ENCODE measurements at places on chromosomes 1 and 21. TPM values are rescaled to one million over a fixed set of nuclear protein-coding genes. Genes with fewer than 3 reads are reported as not detected.

Gene IGSF9
- total RNA-seq = 4.7 TPM

Gene CLDN17
- total RNA-seq = not detected

Gene LCE2C
- total RNA-seq = not detected

Gene IFI6
- 12.8 TPM for total RNA-seq

Gene CRABP2
- total RNA-seq = 9.6 TPM

Gene SPATA21
- total RNA-seq = not detected

Gene IPO13
- total RNA-seq = 14.0 TPM

Gene DNALI1
- total RNA-seq = 12.8 TPM

Gene IVL
- total RNA-seq = not detected

Gene PLA2G5
- total RNA-seq = not detected

Gene HSPB7
- 0.36 TPM for total RNA-seq

- DNase-seq = no peak
These were observed 136.1 kb downstream of the PRDM2 start for GRCh38 chr1:13836136-13836535.

DNA sequence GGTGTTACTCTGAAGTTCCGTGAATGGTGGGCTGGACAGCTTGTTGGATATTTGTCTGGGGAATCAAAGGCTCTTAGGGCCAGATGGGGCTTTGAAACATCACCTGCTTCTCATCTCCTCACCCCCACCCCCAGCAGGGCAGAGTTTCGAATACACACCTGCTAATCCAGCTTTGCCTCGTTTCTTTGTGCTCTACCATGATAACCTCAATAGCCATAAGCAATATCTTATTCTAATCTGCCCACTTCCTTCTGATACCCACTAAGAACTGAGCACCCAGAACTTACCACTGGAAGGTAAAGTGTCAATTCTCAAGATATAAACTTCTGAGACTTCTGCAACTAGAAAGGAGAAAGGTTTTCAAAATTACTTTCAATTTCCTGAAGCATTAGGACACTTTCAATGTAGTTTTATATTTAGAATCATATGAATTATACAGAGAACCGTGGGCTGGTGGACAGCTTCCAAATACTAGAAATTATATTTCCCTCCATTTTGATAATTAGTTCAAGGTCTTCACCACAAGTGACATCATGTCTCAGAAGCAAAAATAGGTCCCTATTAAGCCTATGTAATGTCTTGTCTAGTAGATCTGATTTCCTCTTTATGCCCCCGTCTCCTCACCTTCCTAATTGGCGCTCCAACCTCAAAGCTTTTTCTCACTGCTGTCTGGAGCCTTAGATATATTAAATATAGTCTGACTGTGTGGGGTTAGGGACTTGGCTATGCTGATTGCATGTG is 64.4 kb upstream of the NEK2 start:
- DNase-seq = no peak

DNA sequence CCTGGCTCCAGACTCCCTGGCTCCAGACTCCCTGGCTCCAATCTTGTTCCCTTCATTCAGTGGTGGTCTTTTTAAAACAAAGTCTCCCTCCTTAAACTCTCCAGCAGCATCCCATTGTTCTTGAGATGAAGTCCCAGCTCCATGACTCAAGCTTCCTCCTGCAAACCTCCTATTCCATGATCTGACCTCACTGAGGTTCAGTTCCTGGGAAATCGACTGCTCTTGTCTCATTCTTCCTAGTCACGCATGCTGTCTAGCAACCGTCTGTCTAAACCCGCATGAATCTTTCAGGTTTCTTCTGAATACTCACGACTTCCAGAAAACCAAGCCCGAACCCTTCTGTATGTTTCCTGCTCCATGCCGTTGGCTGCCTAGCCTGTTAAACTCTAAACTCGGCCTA is 91.9 kb downstream of the RAVER2 start:
- DNase-seq = no peak

DNA sequence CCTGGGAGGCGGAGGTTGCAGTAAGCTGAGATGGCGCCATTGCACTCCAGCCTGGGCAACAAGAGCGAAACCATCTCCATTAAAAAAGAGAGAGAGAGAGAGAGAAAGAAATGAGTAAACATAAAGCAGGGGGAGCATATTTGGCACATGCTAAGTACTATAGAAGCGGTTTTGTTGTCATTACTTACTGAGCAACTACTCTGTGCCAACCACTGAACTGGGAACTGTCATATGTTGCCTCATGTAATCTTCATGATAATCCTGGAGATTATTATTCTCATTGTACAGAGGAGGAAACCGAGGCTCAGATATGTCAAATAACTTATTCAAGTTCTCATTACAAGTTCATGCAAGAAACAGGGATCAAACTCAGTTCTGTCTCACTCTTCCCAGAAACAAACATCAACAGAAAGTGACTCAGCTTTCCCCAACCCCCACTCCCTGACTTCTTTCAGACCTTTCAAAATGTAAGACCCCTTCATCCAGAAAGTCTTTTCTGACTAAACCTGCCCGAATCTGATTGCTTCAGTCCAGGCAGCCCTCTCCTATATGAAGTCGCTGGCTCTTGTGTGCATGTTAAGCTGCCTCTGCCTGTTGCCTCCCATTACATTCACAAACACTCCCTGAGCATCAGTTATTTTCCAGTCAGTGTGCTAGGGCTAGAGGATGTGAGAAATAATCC is 23.5 kb downstream of the LAMB3 start:
- DNase-seq = no peak

DNA sequence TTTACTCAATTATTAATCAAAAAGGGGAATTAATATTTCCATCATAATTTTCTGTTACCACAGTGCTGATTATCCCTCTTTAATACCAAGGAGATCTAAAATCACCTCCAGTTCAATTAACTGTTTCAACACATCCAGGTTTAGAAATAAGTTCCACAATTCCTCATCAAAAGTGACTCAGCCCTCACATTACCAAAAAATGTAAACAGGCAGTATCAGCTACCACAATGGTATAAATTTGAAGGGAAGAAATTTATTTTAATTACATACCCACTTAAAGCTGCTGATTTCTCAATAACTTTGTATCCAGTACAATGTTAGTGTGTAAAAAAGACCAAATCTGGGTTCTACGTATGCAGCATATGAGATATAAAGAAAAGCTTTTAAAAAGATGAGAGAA is 51.9 kb downstream of the EIF4G3 start:
- DNase-seq = no peak

- DNase-seq = no peak
These were observed 36.7 kb upstream of the MAGI3 start for GRCh38 chr1:113353580-113353979.

- no peak for DNase-seq
These were observed 306.6 kb downstream of the CTH start for GRCh38 chr1:70717656-70718055.

DNA sequence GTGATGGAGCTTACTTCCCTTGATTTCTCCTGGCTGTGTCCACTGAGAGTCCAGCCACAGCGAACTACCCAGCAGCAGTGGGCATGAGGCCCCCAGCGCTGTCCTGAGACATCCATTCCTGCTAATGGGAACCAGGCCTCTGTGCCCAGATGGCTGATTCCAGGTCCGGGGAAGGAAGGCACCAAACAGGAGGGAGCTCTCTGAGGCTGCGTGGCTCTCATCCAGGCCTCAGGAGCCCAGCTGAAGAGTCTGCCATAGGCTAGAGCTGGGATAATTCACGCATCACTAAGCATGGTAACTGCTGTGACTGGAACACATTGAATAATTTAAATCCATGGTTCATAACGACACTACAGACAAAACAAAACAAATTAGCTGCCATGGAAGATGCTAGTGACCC is 24.7 kb upstream of the LRRC47 start:
- peak; percentile 94 for DNase-seq

- no peak for DNase-seq
These were observed 101.8 kb downstream of the TNR start for GRCh38 chr1:175641633-175642032.

- DNase-seq = no peak
These were observed 5.0 kb downstream of the SLC25A44 start for GRCh38 chr1:156198831-156199349.

DNA sequence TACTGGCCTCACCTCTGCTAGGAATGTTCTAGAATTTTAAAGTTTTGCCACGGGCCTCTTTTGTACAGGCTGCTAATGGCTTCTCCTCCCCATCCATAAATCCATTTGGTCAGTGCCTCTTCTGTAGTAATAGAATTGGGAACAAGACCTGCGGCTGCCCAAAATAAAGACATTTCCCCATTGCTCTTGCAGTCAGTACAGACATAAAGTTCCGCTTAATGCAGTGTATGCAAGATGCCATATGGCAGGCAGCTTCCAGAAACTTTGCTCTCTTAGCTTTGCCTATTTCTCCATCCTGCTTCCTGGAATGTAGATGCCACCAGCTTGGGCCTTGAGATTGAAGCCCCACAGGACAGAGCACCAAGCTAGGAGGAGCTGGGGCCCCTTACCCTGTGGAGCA is 3.7 kb upstream of the SLC2A5 start:
- no peak for DNase-seq

- DNase-seq = no peak
These were observed 3.0 kb upstream of the LCE1E start for GRCh38 chr1:152783095-152783494.

GRCh38 chr1:151881479-151881878 is 27.8 kb downstream of the THEM4 start:
- DNase-seq = no peak

DNA sequence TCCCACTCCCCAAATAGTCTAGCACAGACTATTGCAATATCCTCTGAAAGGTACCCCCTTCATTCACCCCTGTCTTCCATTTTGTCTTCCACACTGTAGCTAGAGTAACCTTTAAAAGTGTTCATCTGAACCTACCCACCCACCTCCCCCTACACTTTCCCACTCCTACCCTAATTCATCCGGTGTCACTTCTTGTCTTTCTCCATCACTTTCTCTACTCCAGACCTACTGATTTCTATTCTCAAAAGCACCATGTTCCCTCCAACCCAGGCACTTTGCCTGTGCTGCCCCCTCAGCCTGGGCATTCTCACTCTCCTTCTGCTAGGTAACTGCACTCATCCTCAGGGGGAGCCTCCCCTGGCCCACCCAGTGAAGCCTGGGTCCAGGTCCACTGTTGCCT is 4.7 kb upstream of the MAN1C1 start:
- DNase-seq = no peak

DNA sequence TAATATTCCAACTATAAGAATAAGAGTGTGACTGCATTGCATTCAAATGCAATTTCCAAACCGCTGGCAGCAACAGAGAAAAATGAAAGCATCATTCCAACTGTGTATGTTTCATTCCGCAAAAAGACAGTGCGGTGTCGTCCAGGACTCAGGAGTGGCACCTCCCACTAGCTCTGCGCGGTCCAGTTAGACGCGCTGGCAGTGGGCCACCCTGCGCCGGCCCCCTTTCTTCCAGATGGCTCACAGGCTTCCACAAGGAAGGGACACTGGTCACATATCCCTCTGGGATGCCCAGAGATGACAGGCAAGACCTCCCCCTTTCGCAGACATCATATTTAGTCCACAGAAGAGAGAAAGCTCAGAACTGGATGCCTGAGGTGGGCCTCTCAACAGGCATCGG is 11.9 kb downstream of the WRAP73 start:
- no peak for DNase-seq

- no peak for DNase-seq
These were observed 113.1 kb upstream of the ESRRG start for GRCh38 chr1:216836316-216836715.

- no peak for DNase-seq
These were observed 221.9 kb upstream of the SAMSN1 start for GRCh38 chr21:14768042-14768441.

DNA sequence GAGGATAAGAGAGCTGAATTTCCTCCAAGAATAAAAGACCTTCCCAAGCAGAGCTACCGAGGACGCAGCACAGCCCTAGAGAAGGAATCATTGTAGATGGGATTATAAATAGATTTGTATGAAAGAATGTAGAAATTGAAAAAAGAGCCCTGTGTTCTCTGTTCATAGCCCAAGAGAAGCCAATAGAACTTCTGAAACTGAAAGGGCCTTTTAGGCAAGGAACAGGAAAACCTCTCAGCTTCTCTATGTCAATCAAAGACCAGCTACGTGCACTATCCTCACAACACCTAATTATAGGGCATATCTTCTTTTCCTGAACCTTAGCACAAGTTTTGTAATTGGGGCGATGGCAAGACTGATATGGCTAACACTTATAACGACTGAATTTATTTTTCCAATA is 192.4 kb upstream of the RNPC3 start:
- no peak for DNase-seq

DNA sequence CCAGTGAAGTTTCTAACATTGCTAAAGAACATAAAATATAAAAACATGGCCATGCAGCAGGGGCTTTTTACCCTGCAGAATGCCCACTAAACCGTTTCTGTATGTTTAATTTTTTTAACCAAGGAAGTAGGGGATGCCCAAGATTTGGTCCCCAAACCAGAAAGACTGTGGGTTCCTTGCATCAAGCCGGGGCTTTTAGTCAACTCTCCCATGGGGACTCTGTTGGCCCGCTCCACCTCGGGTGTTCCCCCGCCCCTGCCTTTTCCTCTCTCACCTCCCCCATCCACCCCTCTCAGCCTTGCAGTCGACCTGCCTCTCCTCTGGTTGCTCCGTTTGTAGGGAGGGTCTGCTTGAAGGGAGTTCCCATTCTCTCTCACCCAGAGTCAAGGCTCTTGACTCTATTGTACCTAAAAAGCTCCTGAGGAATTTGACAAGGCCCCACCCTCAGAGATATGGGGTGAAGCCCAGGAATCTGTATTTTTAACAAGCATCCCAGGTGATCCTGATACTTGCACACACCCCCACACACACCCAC is 117.5 kb downstream of the TOMM20 start:
- no peak for DNase-seq

DNA sequence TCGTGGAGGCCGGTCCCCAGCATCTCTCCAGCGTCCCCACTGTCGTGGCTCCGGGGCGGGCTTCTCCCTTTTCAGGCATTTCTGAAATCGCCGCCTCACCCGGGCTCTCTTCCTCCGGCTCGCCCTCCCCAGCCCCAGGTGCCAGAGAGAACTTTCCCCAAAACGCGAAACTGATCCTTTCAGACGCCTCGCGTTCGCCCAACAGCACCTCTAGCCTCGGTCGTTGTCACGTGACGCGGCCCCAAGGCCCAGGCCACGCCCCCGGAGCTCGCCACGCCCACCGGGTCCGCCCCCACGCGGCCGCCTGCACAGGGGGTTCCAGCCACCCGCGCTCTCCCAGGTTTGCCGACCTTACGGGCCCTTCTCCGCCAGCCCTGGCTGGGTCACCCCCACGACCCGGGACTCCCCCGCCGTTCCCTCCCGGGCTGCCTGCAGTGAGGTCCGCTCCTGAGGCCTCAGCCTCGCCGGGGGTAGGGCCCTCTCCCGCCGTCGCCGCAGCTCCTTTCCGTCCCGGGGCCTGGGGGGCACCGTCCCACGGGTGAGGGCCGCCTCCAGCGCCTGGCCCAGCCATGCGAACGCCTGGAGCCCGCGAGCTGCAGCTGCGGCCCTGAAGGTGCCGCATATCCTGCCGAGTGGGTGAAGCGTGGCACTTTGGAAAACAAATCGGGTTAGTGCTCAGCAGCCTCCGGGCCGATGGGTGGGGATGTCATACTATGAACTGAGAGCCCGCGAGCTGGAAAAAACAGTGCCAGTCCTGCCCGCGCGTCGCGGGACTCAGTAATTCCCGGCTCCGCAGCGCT is 21.0 kb downstream of the H3-3A start:
- peak; percentile 94 for DNase-seq

All from cerebellum (tissue), 4 donors.